ENCODE measurements at places on chromosomes 5 and 9.

DNA sequence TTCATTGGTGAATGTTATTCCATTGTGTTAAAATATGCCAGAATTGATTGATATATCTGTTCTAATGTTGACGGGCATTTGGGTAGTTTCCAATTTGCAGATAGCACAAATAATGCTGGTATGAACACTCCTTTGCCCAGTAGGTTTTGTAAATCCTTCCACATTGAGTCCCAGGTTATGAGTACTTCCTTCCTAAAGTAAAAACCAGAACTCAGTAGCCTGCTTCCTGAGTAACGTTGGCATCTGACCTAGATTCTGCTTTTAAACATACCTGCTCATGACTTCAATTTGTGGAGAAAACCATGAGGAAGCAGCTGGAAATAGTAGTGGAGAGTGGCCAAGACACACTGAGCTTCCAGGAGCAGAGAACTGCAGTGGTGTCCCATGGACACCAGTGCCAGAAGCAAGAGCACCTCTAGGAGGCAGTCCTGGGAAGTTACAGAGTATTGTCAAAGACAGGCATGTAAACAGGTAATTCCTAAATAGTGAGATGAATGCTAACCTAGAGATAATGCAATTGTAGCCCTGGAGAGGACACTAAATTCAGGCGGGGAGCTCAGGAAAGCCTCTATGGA lies 24.3 kb upstream of the RASGRF2 start:
- DNase-seq: no peak

DNA sequence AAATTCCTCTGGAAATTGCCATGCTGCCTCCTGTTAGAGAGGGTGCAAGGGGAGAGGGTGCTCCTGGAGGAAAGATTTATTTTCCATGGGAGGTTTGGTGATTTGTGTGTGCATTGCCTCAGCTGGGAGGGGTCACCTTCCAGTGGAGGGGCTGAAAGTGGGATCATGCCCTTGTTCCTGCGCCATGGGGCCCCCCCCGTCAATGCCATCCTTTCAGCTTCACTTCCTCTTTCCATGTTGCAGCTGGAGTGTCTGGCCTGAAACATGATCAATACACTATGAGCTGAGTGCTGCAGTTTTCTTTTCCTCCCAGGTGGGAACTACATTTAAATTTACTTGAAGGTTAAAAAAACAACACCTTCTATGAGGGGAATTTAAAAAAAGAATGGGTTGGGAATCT lies 176.8 kb downstream of the MELK start:
- no peak for DNase-seq

GRCh38 chr5:8538821-8539220 lies 669.9 kb downstream of the MTRR start:
- no peak for DNase-seq

DNA sequence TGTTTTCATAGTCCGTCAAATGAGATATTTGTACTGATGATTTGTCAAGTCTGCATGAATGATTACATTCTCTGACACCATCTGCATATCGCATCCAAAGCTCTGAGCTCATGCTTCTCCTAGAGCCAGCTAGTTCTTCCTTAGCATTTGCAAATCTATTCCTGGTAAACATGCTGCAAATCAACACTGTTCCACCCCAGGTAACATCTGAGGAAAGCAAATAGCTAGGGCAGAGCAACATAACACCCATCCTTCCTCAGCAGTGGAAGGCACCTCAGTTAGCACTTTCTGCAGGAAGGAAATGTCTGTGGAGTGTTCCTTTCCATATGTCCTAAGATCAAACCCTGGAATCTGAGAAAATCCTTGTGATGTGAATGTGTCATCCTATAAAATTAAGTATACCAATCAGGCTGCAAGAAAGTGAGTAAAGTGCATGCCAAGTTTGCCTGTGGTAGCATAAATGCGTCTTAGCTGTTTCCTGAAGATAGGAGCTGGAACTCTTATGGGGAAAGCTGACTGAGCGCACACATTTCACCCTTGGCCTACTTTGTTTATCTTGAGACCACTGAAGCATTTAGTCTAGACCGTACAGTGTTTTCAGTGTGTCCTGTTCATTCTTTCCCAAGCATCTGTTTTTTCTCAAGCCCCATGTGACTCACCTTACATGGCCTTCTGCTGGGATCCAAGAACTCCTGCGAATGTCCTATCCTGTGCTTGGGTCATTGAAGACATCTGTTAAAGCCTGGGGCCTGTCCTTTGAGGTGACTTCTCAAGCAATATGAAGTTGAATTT lies 50.9 kb upstream of the STARD4 start:
- no peak for DNase-seq

- no peak for DNase-seq
These were observed 40.9 kb upstream of the FABP6 start for GRCh38 chr5:160188141-160189015.
